ENCODE measurements at places on chromosomes 3 and 15.

GRCh38 chr3:69542089-69542804, 156.4 kb upstream of the FRMD4B start:
- DNase-seq: peak; percentile 67

- DNase-seq: peak; percentile 17
These were observed 143.6 kb downstream of the NAALADL2 start for GRCh38 chr3:175002732-175003143.

DNA sequence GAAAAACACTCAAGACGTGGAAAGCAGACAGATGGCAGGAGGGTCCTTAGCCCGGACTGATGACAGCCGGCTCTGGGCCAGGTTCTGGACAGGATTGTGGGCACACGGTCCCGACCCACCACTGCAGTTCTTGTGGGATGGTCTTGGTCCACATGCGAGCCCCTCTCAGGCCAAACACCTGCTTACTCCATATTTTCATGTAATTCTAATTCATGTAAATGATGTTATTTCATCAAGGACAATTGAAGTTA, 32.6 kb downstream of the TM2D3 start:
- no peak for DNase-seq

DNA sequence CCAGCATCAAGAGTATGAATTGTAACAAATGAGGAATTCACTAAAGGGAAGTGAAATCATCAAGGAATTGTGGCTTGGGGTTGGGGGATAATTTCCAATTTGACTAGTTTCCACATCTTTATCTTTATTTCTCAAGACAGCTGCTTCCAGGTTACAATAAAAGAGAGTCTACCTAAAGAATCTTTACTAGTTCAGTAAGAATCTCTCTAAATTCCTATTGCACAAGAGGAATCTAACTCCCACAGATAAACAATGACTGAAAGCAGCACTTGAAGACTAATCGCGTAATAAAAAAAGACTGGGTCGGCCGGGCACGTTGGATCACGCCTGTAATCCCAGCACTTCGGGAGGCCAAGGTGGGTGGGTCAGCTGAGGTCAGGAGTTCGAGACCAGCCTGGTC, 194.4 kb downstream of the KBTBD8 start:
- no peak for DNase-seq

DNA sequence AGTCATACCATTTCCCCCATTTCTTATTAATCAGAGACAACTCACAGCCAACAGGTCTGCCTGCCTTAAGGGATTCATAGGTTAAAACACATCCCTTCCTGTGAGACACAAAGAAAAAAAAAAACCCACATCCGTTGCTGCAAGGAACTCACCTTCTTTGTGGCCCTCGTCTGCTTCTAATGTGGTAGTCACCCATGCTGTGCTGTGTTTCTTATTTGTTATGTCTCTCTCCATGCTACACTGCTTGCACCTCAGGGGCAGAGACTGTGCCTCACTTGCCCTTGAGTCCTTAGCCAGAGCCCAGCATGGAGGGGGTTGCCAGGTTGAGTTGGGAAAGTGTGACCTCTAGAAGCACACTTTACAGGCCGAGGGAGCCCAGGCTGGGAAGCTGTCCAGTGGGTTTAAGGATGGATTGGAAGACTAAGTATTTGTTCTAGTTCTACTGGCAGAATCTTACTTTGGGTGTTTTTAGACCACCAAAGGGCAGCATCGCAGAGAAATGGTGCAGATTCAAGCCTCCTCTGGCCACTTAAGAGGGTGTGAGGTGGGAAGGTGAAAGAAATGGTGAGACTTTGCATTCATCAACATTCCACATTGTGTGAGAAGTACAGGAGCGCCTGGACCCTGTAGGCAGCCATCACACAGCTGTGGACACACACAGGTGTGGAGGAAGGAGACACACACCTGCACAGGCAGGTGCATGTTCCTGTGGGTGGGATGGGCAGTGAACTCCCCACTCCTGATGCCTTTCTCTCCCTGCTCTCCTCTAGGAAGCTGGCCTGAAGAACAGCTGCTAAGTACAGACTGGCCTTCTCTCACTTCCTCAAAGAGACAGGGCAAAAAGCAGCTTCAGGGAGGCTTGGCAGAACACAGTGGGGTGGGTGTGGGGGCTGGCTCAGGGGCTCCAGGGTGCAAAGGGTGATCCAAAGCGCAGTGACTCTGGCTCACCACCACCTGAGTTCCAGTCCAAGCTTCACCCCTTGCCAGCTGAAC, 48.8 kb downstream of the GLB1 start:
- peak; percentile 55 for DNase-seq

DNA sequence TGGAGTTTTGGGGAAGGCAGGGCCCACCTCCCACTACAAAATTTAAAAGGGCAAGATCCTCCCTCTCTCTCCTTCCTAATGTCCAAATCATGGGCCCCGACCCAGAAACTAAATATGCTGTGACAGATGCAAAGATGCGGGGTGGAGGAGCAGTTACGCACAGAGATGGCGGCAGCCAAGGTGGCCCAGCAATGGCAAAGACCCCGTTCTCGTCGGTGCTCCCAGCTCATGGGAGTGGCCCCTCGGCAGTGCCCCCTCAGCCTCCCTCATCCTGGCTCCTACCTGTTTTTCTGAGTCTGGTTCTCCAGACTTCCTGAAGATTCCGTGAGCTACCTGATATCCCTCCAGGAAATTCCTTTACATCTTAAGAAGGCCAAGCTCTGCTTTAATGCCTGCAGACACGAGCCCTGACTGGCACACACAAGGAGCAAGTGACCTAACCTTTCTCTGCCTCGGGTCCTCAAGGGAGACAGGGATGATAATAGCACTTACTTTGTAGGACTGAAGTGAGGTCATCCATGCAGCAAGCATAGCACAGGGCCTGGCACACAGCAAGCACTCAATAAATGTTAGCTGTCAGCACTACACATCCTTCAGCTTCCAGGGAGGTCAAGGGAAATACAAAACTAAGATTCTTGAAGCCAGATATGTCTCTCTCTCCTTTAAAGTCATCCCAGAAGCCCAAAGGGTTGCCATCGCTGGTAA, 103.5 kb downstream of the LSM3 start:
- no peak for DNase-seq

DNA sequence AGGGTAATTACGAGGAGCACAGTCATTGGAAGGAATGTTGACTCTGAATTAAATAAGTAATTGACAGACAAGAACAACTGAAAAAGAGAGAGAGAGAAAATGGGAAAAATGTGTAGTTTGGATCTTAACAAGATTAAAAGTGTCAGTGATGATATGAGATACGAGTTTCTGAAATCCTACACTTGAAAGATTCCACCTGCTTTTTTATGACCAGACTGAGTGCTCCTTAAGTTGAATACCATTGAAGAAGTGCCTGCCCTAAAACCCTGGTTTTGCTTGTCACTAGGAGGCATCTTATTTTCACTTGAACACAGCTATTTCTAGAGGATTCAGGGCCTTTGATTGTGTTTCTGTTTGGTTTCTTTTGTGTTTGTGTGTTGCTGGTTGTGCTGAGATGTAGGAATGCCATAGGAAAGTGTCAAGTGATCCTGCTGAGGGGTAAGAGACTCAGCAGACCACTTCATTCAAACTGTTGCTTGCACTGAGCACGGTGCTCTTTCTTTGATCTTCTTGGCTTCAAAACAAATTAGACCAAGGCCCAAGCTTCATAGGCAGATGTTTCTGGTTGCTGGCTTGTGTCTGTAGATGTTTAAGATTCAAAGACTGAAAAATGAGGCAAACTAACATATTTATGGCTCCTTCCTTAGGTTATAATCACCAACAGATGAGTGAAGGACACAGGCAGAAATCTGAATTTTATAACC, 17.2 kb upstream of the ABHD10 start:
- no peak for DNase-seq

Measured in mammary epithelial cell (primary cell).